Activated naive CD8-positive, alpha-beta T cell treated with anti-CD3 and anti-CD28 coated beads, Interleukin-2, amount 10 ng/mL, durations not matched to agents 7 days and 5 days (primary cell): ENCODE measurements at places on chromosomes 6 and 20. TPM values are rescaled to one million over a fixed set of nuclear protein-coding genes. Genes with fewer than 3 reads are reported as not detected.
A peak's percentile ranks its signal among the peaks of the same experiment; 100 is the strongest.

Gene MPC1
- 29.6 TPM for total RNA-seq

Gene OR2J3
- not detected for total RNA-seq

DNA sequence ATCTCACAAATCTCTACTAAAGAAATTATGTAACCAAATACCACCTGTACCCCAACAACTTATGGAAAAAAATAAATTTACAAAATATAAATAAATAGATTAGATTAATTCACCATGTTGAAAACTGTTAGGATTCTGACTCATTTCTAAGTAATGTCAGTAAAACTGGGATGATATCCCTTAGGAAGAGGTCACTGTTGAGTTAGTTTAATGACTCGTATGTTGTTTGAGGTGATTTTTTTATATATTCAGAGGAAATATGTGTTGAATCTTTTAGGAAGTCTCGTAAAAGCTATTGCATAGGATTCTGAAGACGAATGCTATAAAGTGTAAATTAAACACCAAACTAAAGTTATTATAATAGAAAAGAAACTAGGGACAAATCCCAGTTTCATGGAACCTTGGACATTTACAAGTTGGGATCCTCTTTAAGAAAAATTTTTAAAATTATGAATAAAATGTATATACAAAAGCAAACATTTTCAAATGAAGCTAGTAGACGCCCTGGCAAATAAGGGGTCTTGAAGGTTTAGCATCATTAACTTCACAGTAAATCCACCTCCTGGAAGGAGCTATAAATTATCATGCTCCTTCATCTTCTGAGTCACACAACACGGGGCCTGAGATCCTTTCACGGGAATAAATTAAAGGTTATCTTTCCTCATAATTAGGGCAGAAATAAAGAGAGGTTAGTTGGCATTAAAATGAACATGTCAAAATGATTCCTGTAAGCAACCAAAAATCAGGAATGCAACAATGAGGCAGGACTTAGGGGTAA, 37.0 kb upstream of the POU3F2 start:
- H3K36me3 ChIP-seq, result no peaks in the 10 kb centered on the region
- no peak for DNase-seq
- no peaks in the 10 kb centered on the region for H3K4me1 ChIP-seq
- H3K27me3 ChIP-seq, result peaks cover 14% of the 10 kb centered on the region
- H3K4me3 ChIP-seq, result no peak overlapping the region

DNA sequence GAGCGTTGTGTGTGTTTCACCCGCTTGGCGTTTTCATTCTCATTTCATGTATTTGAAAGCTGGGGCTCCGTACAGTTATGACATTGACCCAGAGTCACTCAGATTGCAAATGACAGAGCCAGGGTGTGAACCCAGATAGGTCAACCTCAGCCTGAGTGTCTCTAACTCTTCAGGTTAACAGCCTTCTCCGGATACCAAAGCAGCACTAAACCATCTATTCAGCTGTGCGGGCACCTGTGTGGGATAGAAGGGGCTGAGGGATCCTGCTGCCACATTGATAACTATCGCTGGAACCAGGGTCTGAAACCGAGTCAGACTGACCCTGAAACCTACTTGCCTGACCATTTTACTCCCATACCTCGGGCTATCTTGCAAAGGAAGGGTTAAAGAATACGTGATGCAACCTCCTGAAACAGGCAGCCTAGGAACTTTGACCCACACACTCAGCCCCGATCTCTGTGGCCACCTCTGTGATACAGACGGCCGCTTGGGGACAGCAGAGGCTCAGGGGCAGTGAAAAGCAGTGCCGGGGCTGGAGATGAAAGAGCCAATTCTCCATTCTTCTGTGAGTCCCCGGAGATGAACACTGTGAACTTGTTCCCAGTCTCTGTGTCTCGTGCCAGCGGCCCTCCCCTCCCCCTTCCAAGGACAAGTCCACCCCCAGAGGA, 233.5 kb upstream of the QKI start:
- H3K4me3 ChIP-seq, result no peak overlapping the region
- no peaks in the 10 kb centered on the region for H3K36me3 ChIP-seq
- no peak for DNase-seq
- H3K4me1 ChIP-seq, result no peaks in the 10 kb centered on the region

- no peaks in the 10 kb centered on the region for H3K4me1 ChIP-seq
- peaks cover 6% of the 10 kb centered on the region for H3K27me3 ChIP-seq
- DNase-seq, result no peak
- no peak overlapping the region for H3K27ac ChIP-seq
- H3K36me3 ChIP-seq, result no peaks in the 10 kb centered on the region
- H3K4me3 ChIP-seq, result no peak overlapping the region
Measured at GRCh38 chr20:46150943-46151342, 32.8 kb downstream of the CD40 start.

DNA sequence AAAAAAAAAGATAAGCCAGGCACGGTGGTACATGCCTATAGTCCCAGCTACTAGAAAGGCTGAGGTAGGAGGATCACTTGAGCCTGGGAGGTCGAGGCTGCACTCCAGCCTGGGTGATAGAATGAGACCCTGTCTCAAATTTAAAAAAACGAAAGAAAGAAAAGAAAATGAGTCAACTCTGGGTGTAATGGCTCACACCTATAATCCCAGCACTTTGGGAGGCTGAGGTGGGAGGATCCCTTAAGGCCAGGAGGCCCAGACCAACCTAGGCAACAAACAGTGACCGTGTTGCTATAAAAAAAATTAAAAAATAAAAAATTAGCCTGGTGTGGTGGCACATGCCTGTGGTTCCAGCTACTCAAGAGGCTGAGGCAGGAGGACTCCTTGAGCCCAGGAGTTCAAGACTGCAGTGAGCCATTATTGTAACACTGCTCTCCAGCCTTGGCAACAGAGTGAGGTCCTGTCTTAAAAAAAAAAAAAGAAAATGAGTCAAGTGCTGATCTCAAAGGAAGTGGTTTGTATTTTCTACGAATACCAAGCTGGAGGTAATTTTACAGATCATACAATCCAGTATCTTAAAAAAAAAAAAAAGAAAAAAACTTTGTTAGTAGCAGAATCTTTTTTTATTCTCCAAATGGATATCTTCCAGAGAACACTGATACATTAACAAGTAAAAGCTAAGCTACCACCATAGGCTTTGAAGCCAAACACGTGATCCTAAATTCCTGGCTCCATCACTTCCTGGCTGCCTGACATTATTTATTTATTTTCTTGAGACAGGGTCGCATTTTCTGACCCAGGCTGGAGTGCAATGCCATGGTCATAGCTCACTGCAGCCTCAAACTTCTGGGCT, 5.7 kb downstream of the COMMD7 start:
- peaks cover 14% of the 10 kb centered on the region for H3K36me3 ChIP-seq
- peaks cover 33% of the 10 kb centered on the region for H3K4me1 ChIP-seq

DNA sequence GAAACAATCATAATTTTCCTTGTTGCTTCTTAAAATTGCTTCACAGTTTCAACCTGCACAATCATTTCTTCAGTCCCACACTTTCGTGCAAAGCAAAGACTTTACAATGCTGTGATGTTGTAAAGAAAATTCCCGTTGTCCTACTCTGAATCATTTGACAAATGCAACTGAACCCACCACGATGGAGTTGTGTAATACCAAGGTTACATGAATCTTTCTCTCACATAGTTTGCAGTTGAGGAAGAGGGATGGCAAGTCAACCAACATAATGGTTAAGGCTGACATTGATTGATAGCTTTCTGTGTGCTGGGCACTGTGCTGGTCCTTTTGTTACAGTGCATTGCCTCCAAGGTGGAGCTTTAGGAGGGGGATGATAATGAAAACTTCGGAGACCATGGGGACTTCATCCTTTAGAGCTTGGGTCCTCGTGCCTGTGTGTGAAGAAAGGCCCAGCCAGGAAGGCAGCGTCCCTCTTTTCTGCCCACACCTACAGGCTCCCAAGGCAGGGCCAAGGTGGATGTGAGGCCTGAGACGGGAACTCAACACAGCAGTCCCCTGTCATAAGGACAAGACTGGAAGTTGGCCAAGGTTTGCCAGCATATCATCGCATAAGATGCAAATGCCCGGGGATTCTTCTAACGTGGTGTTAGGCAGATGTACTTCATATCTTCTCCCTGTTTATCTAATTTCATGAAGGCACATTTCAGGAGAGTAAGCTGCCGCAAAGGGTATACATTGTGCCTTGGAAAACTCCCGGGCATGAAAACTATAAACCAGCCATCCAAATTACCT, 96.9 kb downstream of the LY86 start:
- H3K27me3 ChIP-seq, result no peaks in the 10 kb centered on the region
- H3K27ac ChIP-seq, result peak overlapping the region; percentile 11
- peaks cover 53% of the 10 kb centered on the region for H3K4me1 ChIP-seq
- H3K4me3 ChIP-seq, result no peak overlapping the region

DNA sequence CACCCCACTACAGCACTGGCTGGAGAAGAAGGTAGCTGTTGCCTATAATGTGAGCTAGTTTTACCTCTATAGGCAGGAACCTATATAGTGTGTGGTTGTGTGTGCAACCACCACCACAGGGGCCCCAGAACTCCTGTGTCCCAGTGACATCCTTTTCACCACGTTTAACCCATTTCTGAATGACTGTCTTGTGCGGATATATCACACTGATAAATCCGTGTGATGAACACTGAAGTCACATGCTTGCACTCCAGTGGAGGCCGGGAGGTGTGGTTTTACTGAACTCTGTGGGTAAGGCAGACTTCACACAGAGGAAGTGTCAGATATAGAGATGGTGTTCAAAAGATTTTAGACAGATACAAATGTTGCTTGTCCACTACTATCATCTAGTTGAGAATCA, 32.5 kb downstream of the SDHAF4 start:
- DNase-seq, result peak; percentile 43
- H3K27me3 ChIP-seq, result no peaks in the 10 kb centered on the region
- H3K4me3 ChIP-seq, result peak overlapping the region; percentile 46

Gene HLA-F
- 502 TPM for total RNA-seq

DNA sequence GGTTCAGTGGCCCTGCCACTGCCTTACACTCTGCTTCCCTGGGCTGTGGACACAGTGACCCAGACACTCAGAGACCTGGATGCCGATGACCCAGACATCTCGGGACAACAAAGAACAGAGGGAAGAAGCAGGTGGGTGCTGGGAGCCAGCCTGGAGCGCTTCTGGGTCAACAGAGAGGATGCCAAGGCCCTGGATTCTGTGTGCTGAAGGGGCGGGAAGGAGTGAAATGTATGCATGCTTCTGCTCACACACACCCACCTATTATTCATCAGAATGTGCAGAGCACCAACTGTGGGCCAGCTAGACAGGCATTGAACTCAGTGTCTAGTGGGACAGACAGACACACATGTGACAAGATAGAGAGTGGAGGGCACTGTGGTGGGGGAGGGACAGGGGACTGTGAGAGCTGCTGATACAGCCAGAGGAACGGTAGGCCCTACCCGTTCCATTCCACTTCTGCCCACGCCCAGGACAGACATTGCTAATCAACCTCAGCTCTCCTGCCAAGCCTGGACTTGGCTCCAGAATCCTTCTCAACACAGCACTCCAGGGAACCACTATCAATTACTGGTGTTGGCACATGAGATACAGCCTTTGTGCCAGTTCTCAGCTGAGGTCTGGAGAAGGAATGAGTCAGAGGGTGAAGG, 20.2 kb downstream of the KCNK15 start:
- DNase-seq, result no peak
- no peak overlapping the region for H3K4me3 ChIP-seq
- no peaks in the 10 kb centered on the region for H3K36me3 ChIP-seq
- no peaks in the 10 kb centered on the region for H3K4me1 ChIP-seq

GRCh38 chr6:32912951-32913350, 27.9 kb downstream of the HLA-DMB start:
- H3K4me3 ChIP-seq, result no peak overlapping the region
- no peaks in the 10 kb centered on the region for H3K36me3 ChIP-seq
- DNase-seq, result no peak
- no peak overlapping the region for H3K27ac ChIP-seq

Gene ZNF334
- total RNA-seq, result 2.1 TPM

DNA sequence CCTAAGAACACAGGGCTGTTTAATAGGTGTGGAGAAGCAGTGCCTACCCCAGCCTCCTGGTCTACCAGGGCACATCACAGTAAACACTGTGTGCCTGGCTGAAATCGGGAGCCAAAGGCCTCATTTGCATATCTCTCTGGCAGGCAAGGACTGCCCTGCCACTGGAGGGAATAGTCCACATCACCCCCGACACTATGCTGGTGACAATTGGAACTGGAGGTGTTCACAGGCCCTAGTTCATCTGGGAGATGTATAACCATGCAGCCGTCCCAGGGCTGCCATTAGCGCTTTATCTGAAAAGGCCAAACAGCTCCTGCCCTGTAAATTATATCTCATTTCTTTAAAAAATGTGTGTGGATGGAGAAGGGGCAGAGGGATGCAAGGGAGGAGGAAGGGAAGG, 150.3 kb downstream of the LINC00237 start:
- H3K27me3 ChIP-seq, result peaks cover 18% of the 10 kb centered on the region
- H3K4me1 ChIP-seq, result peaks cover 3% of the 10 kb centered on the region
- H3K36me3 ChIP-seq, result no peaks in the 10 kb centered on the region

GRCh38 chr6:16706911-16707783, 54.1 kb downstream of the ATXN1 start:
- peaks cover 8% of the 10 kb centered on the region for H3K36me3 ChIP-seq
- H3K27me3 ChIP-seq, result no peaks in the 10 kb centered on the region
- peak overlapping the region; percentile 26 for H3K4me3 ChIP-seq
- peaks cover 42% of the 10 kb centered on the region for H3K4me1 ChIP-seq

- H3K4me1 ChIP-seq, result peaks cover 56% of the 10 kb centered on the region
- H3K27ac ChIP-seq, result peak overlapping the region; percentile 72
- H3K4me3 ChIP-seq, result peak overlapping the region; percentile 95
- H3K36me3 ChIP-seq, result peaks cover 54% of the 10 kb centered on the region
- H3K27me3 ChIP-seq, result no peaks in the 10 kb centered on the region
- DNase-seq, result no peak
Measured at GRCh38 chr6:31538805-31539400, 2.9 kb downstream of the DDX39B start.

Gene MCHR2
- not detected for total RNA-seq

- no peak for DNase-seq
- H3K4me3 ChIP-seq, result no peak overlapping the region
- H3K27ac ChIP-seq, result no peak overlapping the region
- H3K4me1 ChIP-seq, result peaks cover under 1% of the 10 kb centered on the region
Measured at GRCh38 chr20:50724851-50725723, 6.3 kb upstream of the PARD6B start.

- peaks cover 10% of the 10 kb centered on the region for H3K4me1 ChIP-seq
- H3K4me3 ChIP-seq, result no peak overlapping the region
- peaks cover 60% of the 10 kb centered on the region for H3K36me3 ChIP-seq
- peak overlapping the region; percentile 11 for H3K27ac ChIP-seq
- H3K27me3 ChIP-seq, result no peaks in the 10 kb centered on the region
Measured at GRCh38 chr20:41443691-41444090, 77.1 kb upstream of the EMILIN3 start.

DNA sequence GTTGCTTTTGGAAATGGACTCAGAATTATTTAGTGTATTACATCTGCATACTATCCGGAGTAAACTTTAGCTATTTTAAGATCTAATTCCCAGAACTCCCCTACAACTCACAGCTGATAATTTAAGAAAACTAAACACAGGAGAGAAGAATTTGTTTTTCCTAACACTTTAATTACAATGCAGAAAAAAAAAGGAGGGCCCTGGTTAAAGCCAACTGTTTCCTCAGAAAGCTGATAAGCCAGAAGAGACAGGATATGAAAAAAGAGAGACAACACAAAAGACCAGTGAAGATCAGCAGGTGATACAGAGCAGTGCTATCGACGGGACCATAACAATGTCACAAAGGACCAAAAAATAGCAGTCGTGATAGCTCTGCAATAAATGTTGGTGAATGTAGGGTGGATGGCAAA, 5.8 kb downstream of the IFNGR1 start:
- no peak overlapping the region for H3K27ac ChIP-seq
- H3K4me1 ChIP-seq, result peaks cover 22% of the 10 kb centered on the region
- H3K4me3 ChIP-seq, result no peak overlapping the region
- no peak for DNase-seq
- H3K27me3 ChIP-seq, result no peaks in the 10 kb centered on the region
- peaks cover 52% of the 10 kb centered on the region for H3K36me3 ChIP-seq

Gene DDX43
- total RNA-seq, result 3.5 TPM
